Fibroblast of villous mesenchyme (primary cell): ENCODE measurements at places on chromosomes 5 and 9. TPM values are rescaled to one million over a fixed set of nuclear protein-coding genes. Genes with fewer than 3 reads are reported as not detected.

The FBP2 gene
- not detected in 2 replicates for total RNA-seq

The RHOBTB3 gene
- total RNA-seq = 370 and 720 TPM in 2 replicates

The OTP gene
- not detected in 2 replicates for total RNA-seq

The SPINK4 gene
- total RNA-seq = not detected in 2 replicates

The PLAC8L1 gene
- total RNA-seq = not detected in 2 replicates

The GPX8 gene
- 133 and 182 TPM in 2 replicates for total RNA-seq

The F2RL2 gene
- total RNA-seq = 29.8 and 43.2 TPM in 2 replicates

The ADAMTS19 gene
- total RNA-seq = 8.7 and 9.5 TPM in 2 replicates

The ZNF366 gene
- total RNA-seq = under 0.01 TPM in 2 replicates

The IL3 gene
- total RNA-seq = not detected in 2 replicates

The WHRN gene
- total RNA-seq = 1.3 and 1.6 TPM in 2 replicates

The GLRA1 gene
- total RNA-seq = not detected in 2 replicates

The SPINK1 gene
- total RNA-seq = 0.32 TPM in 1 of 2 replicates, not detected in the other

The ABO gene
- total RNA-seq = not detected in 2 replicates

The BTNL3 gene
- total RNA-seq = not detected in 2 replicates

The BRD3OS gene
- total RNA-seq = 18.4 and 22.9 TPM in 2 replicates

The PRRX2 gene
- under 0.01 and 1.6 TPM in 2 replicates for total RNA-seq

The ITGA2 gene
- 16.4 and 35.0 TPM in 2 replicates for total RNA-seq

The ANKRD34B gene
- not detected in 2 replicates for total RNA-seq

The PTAR1 gene
- total RNA-seq = 66.0 and 117 TPM in 2 replicates

The GARIN3 gene
- total RNA-seq = not detected in 2 replicates

The C9orf153 gene
- total RNA-seq = 0.32 TPM in 1 of 2 replicates, not detected in the other

The PPP3R2 gene
- total RNA-seq = not detected in 2 replicates

The RANBP17 gene
- total RNA-seq = 28.0 and 33.7 TPM in 2 replicates

The DAB2 gene
- 231 and 332 TPM in 2 replicates for total RNA-seq

The IL11RA gene
- 8.2 and 14.8 TPM in 2 replicates for total RNA-seq

The PCSK1 gene
- total RNA-seq = under 0.01 TPM in 1 of 2 replicates, not detected in the other

The RIMOC1 gene
- total RNA-seq = 18.4 and 27.6 TPM in 2 replicates

The LCN15 gene
- total RNA-seq = not detected in 2 replicates

The PCDH12 gene
- under 0.01 TPM in 1 of 2 replicates, not detected in the other for total RNA-seq

The MAP1B gene
- 74.3 and 124 TPM in 2 replicates for total RNA-seq

The TEX48 gene
- not detected in 2 replicates for total RNA-seq

The SLC6A19 gene
- total RNA-seq = not detected in 2 replicates

The MEF2C gene
- total RNA-seq = 8.1 and 16.0 TPM in 2 replicates

The CTXN3 gene
- not detected in 2 replicates for total RNA-seq

The MOB3B gene
- 0.32 and 0.43 TPM in 2 replicates for total RNA-seq

The NUDT12 gene
- 12.9 and 19.9 TPM in 2 replicates for total RNA-seq

The ASPN gene
- 1.6 and 3.9 TPM in 2 replicates for total RNA-seq

The WNK2 gene
- not detected in 2 replicates for total RNA-seq

The ZNG1F gene
- total RNA-seq = 6.5 and 7.1 TPM in 2 replicates
